ENCODE measurements at places on chromosomes 5 and 9.

DNA sequence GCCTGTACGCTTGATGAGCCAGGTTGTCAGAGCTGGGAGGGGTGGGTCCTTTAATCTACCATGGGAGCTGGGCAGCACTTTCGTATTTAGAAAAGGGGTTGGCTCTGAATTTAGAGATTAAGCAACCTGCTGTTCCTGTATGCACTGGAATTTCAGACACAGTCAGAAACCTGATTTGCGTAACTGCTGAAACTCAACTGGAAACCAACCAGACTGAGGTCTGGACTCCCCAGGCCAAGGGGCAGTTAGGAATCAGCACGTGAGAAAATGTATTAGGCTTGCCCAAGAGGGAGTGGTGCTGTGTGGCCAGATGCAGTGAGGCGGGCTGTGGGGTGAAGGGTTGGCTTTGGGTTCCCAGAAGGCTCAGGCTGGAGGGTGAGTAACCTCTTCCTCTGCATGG is 235.0 kb downstream of the GOLPH3 start:
- DNase-seq, result no peak

GRCh38 chr9:107422189-107423185 is 67.1 kb downstream of the KLF4 start:
- peak; percentile 75 for DNase-seq

DNA sequence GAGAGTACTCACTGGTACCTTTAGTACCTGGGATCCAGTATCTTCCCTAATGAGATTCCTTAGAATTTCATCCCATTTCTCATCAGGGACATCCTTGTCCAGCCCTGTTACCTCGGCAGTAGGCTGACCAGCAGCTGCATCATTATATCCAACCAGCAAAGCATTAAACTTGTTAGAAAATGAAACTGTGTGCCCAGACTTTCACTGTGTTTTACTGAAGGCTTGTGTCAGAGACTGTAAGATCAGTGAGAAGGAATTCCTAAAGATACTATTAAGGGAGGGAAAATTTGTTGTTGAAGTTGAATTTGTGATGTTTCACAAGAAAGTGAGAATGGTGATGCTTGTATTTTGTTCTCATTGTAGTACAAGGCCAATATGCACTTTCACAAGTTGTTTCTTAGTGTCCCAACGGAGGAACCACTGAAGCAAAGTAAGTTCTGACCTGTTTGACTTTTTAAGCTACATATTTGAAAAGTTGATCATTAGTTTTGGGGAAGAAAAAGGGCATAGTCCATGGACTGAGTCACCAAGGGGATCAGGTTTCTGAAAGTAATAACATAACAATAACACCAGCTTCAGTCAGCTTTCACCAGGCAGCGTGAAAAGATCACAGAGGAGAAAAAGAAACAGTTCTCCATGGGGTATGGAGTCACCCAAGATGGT is 48.8 kb downstream of the GRAMD2B start:
- DNase-seq, result peak; percentile 65

DNA sequence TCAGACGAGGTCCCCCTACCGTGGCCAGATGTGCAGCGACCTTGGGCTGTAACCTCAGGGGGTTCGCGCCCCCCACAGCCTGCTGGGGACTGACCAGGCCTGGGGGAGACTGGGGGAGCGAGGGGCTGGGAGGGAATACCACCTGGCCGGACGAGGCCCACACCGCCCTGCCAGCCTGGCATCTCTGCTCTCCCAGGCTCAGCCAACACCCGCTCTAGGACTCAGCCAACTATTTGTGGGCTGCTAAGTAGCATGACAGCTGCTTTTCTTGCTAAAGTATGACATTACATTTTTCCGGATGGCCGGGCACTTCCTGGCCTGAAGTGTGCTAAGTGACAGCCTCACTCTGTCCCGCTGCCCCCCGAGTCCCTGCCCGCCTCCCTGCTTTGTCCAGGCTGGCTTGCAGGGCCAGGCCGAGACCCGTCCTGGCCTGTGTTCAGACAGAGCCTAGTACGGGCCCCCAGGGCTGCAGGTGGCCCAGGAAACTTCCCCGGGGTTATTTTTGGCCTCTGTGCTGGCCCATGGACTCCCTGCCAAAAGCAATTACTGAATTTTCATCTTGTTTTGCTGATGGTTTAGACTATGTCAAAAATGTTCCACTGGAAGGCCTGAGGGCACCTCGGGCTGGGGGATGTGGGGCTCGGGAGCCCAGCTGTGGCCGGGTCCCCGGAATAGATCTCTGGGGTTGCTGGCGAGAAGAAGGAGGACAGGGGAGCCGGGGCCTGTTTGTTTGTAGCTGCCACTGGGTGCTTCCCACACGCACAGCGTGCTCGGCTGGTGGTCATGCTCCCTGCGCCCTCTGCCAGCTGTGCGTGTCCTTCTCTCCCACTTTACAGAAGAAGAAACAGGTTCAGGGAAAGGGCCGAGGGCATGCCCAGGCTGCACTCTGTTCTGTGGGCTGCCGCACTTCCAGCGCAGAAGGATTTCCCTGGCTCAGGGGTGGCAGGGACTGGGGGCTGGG is 13.4 kb upstream of the SLC2A6 start:
- no peak for DNase-seq

GRCh38 chr5:110265162-110265561 is 461.3 kb downstream of the TMEM232 start:
- DNase-seq, result no peak

- no peak for DNase-seq
Observed at GRCh38 chr9:83315649-83316048, 222.6 kb downstream of the FRMD3 start.

GRCh38 chr5:14399054-14399692 is 182.4 kb upstream of the OTULINL start:
- peak; percentile 84 for DNase-seq

GRCh38 chr9:71760901-71761300 is 7.4 kb downstream of the CEMIP2 start:
- DNase-seq, result no peak

DNA sequence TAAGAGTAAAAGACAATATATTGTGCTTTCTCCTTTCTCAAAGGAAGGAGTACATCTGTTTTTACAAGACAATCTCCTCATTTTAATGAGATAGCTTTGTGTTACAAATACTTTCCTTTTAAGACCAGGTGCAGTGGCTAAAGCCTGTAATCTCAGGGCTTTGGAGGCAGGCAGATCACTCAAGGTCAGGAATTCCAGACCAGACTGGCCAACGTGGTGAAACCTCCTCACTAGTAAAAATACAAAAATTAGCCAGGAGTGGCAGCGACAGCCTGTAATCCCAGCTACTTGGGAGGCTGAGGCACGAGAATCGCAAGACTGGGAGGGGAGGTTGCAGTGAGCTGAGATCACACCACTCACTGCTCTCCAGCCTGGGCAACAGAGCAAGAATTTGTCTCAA is 11.8 kb downstream of the TMEM161B start:
- DNase-seq, result no peak

- DNase-seq, result no peak
Observed at GRCh38 chr5:135650081-135650480, 71.3 kb upstream of the CXCL14 start.

DNA sequence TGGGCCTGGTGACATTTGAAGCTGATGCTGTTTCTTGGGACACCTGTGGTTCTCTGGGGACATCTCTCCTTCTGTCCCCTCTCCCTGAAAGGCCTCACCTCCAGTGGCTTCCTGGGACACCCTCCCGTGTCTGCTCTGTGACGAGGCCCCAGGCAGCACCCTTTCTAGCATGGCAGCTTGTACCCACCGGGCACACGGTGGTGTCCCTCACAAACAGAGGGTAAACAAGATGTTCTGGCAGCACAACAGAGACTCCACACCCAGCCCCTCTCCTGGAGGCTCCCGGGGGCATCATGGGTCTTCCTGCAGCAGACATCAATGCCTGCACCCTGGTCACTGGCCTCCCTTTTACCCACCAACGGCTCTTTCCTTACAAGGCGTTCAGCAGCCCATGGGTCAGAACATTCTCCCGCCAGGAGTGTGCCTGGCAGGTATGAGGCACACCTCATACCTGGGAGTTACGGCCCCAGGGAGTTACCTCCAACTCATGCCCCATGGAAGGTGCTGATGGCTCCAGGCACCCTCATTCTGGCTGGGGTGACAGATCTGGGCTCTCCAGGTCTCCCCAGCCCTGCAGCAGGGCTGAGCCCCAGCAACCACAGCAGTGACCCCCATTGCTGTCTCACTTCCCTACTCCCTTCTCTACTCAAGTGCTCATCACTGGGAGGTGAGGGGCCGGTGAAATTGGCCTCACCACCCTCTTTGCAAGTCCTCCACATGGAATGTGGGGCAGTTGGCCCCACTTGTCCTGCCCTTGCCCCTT is 51.1 kb downstream of the BARX1 start:
- no peak for DNase-seq

DNA sequence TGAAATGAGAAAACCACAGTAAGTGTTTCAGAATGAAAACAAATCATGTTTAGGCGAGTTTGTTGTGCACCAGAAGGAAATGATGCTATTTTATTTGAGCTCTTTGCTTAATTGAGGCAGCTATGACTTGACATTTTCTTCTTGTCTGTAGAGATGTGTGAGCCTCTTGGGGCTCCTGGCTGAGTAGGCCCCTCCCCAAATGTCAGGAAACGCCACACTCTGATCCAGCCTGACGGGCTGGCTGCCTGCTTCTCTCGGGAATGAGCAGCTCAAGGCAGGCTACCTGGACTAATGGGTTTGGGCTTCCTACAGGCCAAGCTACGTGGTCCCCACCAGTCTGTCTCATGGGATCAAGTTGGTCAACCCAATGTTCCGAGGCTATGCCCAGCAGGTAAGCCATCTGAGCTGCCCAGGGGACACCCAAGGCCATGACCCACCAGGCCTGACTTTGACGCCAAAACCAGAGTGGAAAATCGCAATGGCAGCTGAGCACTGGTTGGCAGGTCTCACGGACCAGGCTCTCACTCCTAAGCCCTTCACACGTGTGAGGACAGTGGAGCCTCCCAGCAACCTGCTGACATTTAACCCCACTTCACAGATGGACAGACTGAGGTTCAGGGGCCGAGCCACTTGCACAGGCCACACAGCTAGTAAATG is 29.9 kb downstream of the USP20 start:
- DNase-seq, result no peak

DNA sequence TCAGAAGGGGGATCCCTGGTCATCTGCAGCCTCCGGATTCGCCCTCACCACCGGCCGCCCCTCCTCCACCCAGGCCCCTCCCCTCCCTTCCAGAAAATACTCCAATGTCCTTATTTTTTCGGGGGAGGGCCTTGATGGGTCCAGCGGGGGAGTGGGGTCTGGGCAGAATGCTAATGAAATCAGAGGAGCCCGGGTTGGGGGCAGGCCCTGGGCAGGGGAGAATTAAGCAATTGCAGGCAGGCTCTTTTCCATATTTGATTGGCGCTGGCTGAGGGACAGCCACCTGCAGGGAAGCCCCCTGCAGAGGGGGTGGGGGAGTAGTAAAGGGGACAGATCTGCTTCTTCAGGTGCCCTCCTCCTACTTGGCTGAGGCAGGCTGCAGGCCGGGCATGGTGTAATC is 21.3 kb downstream of the PRRX2 start:
- no peak for DNase-seq

- DNase-seq, result no peak
Observed at GRCh38 chr5:141529873-141530272, 41.0 kb downstream of the PCDHGC5 start.

DNA sequence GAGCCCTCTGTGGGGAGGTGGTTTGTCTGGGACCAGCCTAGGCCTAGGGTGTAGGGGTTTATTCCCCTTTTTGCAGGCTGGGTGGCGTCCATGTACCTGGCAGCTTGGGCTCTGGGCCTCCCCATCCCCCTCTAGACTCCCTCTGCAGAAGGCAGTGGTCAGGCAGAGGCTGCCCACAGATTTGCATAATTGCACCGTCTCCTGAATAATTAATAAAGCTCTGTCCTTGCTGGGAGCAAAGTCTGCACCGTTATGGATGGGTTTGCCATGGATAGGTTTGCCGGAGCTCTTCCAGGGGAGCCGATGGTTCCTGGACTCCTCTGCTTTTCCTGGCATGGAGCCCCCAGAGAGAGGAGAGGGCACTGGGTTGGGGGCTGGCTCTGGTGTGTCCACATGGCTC is 60.4 kb downstream of the DAB2IP start:
- no peak for DNase-seq

GRCh38 chr9:134234687-134235359 is 70.5 kb upstream of the RNU6ATAC start:
- no peak for DNase-seq

DNA sequence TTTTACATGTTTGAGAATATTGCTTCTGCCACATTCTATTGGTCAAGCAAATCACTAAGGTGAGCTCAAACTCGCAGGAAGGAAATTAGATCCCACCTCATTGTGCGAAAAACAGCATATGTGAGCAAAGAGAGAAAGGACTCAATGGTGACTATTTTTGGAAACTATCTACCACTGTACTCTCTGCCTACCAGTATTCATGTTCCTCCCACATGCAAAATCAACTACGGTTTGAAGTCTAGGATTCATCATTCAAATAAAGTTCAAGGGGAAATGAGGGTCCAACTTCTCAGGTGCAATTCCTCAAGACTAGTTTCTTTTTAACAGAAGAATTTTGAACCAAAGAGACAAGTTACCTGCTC is 60.6 kb downstream of the FAM174A start:
- no peak for DNase-seq

DNA sequence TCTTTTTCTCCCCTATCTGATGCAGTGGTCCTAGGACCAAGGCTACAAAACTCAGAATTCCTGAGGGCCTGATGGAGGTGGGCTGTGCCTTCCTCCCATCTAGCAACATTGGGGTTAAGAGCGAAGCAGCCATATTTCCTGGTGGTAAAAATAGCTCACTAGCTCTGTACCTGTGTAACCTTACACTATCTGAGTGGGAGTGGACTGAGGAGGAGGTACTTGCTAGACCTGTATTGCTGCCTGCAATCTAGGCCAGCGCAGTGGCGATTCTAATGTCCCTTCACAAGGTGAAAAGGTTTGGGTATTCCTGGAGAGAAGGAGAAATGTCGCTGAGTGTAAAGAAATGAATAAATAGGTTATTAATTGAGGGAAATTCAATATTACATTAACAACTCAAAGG is 80.2 kb upstream of the LIFR start:
- peak; percentile 70 for DNase-seq

- DNase-seq, result no peak
Observed at GRCh38 chr5:57703721-57704120, 221.1 kb upstream of the ACTBL2 start.

DNA sequence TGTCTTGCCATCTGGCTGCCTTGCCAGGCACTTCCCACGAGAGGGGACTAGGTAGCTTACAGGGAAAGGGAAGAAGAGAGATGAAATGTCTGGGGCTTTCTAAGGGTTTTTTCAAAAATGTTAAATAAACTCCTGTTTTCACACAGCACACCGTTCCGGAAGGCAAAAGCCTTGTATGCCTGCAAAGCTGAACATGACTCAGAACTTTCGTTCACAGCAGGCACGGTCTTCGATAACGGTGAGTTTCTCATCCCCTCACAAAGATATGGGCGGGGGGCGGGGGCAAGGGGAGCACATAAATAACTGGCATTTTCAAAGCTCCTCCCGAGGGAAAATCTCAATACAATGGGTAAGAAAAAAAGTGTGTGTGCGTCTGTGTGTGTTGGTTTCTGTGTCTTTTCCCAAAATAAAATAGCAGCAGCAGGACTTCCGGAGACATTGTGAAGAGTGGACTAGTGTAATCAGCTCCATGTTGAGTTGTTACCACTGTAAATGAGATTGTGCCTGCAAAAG is 189.6 kb downstream of the NR3C1 start:
- no peak for DNase-seq

All from PC-3 (cell line).